ENCODE measurements at places on chromosomes 11 and 22. TPM values are rescaled to one million over a fixed set of nuclear protein-coding genes. Genes with fewer than 3 reads are reported as not detected.

DNA sequence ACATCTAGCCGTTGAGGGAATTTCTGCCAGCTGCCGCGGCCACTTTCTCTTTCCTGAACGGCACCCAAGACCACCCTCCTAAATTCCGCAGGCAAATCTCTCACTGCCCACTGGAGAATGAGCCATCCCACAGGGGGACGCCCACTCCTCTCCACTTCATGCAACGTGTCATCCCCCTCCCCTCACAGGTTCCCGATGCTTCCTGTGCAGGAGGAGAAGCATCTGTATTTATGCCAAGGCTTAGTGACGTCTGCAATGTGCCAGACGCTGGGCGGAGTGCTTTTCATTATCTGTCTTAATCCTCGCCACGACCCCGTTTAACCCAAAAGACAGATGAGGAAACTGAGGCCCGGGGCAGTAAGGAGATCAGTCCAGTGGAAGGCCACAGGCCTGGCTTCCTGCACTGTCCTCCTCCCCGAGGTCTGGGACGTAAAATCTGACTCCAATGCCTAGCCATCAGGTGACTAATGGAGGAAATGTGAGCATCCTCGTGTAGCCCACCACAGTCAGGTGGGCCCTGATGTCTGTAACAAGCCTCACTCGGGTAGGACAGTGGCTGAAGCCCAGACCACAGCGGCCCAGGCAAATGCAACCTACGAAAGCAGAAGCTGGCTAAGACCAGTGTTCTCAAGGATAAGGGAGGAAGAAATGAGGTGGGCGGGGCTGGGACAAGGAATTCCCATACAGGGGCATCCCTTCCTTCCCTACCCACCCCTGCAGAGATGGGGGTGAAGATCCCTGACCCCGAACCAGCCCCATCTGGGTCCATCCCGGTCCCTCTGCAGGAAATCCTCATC is 23.1 kb downstream of the MN1 start:
- DNase-seq, result peak; percentile 31

GRCh38 chr11:95714843-95715776 is 74.5 kb downstream of the FAM76B start:
- no peak for DNase-seq

- no peak for DNase-seq
Observed at GRCh38 chr11:131696690-131697089, 326.3 kb downstream of the NTM start.

DNA sequence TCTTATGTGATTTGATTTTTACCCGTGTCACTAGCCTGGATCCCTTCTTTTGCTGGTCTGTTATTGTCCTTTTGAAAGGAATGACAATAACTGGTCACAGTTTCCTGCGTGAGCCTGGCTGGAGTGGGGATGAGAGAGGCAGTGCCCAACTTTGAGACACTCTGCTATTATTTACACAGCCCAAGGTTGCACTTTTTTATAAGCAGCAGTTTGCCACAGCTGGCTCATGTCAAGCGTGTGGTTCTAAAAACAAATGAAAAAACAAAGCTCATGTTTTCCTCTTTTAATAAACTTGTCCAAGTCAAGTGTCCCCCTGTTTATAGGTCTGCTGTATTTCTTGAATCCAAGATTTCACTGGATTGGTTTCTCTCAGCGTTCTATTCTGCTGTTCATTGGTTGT is 201.3 kb downstream of the GRIK4 start:
- no peak for DNase-seq

GRCh38 chr22:24542641-24543040 is 12.3 kb downstream of the GUCD1 start:
- DNase-seq, result peak; percentile 59

- DNase-seq, result no peak
Observed at GRCh38 chr11:76561245-76561644, 109.3 kb downstream of the LRRC32 start.

DNA sequence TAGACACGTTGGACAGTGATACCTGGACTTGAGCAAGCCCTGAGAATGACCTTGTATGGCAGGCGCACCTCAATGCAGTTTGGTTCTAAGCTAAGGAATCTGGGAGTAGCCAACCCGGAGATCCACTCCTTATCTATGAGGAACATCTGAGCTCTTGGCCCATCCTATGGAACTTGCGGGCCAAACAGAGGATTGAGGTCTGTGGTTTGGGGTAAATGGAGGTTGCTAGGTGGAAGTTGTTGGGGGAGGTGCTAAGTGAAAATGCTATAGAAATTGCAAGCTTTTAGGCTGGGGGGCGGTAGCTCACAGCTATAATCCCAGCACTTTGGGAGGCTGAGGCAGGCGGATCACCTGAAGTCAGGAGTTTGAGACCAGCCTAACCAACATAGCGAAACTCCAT is 8.9 kb downstream of the GDPD5 start:
- DNase-seq, result no peak

DNA sequence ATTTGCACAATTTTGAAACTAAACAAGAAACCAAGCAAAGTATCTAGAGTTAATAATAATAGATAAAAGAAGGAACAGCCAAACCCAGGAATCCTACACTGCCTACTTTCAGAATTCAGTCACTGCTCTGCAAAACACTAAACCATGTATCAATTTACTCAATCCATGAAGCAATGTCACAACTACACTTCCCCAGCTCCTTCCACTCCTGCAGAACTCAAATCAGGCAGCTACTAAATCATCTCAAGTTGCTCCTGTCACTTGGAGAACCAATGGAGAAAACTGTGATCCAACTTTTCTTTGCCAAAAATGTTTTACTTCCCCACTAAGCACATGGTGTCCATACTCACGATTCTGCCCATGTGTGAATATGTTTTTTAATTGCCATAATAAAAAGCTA is 24.9 kb upstream of the C11orf58 start:
- no peak for DNase-seq

GRCh38 chr11:8204596-8204995 is 35.8 kb upstream of the RIC3 start:
- no peak for DNase-seq

- no peak for DNase-seq
Observed at GRCh38 chr22:50361688-50362087, 18.6 kb downstream of the PPP6R2 start.

DNA sequence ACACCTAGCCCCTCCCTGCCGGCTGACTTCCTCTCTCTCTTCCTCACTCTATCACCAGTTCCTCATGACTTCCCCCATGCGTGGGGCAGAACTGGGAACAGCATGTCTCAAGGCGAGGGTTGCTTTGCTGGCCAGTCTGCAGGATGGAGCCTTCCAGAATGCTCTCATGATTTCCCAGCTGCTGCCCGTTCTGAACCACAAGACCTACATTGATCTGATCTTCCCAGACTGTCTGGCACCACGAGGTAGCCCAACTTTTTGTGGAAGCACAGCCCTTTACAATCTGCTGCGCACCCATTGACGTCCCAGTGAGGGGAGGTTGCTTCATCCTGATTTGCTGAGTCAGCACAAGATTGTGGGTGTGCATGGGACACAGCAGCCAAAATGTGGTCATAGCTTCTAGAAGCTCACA is 8.6 kb downstream of the TCN2 start:
- no peak for DNase-seq

- DNase-seq, result no peak
Observed at GRCh38 chr22:44351685-44352377, 39.1 kb upstream of the SHISAL1 start.

DNA sequence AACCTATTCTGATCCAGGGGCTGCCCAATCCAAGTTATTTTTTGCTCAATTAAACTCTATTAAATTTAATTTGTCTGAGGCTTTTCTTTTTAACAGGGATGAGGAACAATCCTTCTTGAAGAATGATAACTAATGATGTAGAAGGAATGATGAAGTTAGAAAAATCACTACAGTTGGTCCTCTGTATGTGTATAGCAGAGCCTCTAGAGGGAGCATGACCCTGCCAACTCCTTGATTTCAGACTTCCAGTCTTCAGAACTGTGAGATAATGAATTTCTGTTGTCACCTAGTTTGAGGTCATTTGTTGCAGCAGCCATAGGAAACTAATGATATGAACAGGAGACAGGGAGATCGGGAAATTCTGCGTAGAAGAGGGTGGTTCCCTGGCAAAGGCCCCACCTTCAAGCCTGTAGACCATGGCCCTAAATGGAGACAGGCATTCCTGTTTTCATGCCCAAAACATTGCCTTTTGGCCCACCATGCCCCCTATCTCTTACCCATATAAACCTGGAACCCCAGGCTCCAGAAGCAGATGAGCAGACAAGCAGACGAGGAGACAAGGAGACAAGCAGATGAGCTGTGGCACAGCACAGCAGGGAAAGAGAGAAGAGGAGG is 7.7 kb upstream of the QSER1 start:
- no peak for DNase-seq

GRCh38 chr22:37230673-37231405 is 13.2 kb downstream of the RAC2 start:
- no peak for DNase-seq

GRCh38 chr11:126841999-126842398 is 158.6 kb downstream of the KIRREL3 start:
- DNase-seq, result no peak

- DNase-seq, result no peak
Observed at GRCh38 chr22:49597428-49598039, 230.1 kb downstream of the BRD1 start.

- DNase-seq, result no peak
Observed at GRCh38 chr11:134655189-134655989, 243.3 kb upstream of the B3GAT1 start.

DNA sequence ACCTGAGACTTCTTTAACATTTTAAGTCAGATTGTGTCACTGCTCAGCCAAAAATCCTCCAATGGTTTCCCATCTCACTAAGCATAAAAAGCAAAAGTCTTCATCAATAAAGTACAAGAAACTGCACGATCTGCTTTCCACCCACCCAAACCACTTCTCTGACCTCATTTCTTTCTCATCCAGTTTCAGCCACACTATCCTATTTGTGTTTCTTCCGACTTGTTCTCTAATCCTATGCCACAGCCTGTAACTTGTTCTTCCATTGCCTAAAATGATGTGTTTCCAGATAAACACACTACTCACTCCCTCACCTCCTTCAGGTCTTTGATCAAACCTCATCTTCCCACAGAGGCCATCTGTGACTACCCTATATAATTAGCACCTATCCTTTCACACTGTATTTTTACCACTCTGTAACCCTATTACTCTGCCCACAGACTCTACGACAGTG is 28.4 kb downstream of the ARHGAP32 start:
- no peak for DNase-seq

DNA sequence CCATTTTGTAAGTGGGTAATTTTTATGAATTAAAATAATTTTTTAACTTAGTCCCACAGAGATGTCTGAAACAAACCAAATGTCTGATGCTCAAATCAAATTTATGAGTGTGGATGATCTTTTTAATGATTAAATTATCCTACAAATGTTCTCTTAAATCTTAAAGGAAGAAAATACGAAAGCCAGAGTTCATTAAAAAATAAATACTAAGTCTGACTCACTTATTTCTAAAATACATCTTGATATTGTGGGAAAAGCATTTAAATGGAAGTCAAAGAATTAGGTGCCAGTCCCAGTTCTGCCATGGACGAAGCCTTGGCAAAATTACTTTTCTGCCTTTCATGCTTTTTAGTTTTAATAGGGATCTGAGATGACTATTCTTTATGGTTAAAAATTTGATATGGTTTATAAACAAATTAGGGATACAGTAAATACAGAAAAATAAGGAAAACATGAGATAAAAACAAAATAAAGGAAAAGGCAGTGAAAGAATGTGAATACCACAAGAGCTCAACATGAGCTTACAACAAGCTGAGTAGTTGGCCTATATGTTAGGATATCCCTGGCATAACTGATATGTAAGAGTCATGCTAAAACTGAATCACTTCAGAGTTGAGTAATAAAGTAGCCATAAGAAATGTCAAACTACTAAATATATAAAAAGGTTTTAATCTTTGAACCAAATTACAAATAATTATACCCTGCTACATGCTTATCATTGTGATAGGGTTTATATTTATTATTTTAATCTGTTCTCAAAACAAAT is 9.2 kb downstream of the CCDC34 start:
- DNase-seq, result no peak

DNA sequence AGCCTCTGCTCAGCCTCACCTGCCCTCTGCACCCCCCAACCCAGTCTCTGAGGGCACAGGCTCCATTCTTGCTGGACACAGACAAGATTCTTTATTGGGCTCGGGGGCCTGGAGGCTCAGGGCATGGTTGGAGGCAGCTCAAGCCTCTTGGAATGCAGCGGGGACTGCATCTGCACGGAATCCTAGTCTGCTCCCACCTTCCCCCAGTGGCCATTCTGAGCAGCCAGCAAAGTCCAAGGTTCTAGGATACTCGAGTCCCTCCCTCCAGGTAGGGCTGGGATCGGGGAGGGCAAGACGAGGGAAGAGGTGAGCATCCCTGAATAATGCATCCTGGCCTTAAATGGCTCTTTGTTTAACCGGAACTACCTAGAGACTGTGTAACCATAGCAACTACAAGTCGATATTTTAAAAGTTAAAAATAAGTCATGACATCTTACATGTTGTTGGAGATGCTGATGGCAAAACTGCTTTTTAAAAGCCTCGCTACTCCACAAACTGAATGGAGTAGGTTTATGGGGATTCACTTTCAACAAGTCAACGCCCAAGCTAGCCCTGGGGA is 10.7 kb upstream of the IGSF22 start:
- no peak for DNase-seq

DNA sequence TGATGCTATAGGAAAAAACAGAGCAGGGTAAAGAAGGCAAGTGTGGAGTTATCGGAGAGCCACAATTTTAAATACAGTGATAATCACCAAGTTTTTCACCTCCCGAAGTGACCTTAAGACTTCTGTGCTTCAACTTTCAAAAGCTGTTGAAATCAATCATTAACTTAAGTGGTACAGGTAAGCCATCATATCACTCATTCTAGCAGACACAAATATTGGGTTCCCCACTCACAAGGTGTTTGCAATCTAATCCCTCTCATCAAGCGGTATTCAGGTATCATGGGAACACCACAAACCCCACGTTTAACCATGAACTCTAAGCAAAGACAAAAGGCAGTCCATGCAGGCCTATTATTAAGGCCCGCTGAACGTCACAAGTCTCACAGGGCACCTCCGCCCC is 26.8 kb downstream of the LARGE1 start:
- DNase-seq, result no peak

GRCh38 chr11:67671211-67671520 is 3.3 kb downstream of the ALDH3B2 start:
- no peak for DNase-seq

GRCh38 chr22:35663371-35663770 is 15.1 kb downstream of the APOL6 start:
- DNase-seq, result no peak

LRRC75B gene
- 24.4 TPM for total RNA-seq

MUC5AC gene
- total RNA-seq, result under 0.01 TPM

MMP8 gene
- total RNA-seq, result 2.7 TPM

ME3 gene
- 47.7 TPM for total RNA-seq

TLCD5 gene
- total RNA-seq, result 5.4 TPM

PATE4 gene
- not detected for total RNA-seq

ABCG4 gene
- not detected for total RNA-seq

OR8D4 gene
- total RNA-seq, result not detected

IGLL1 gene
- not detected for total RNA-seq

MOGAT2 gene
- not detected for total RNA-seq

OR51A2 gene
- not detected for total RNA-seq

KRTAP5-7 gene
- total RNA-seq, result 0.98 TPM

Measured in upper lobe of left lung (tissue), 6 donors.